Calu3 (cell line): ENCODE measurements at places on chromosomes 3 and 15.

DNA sequence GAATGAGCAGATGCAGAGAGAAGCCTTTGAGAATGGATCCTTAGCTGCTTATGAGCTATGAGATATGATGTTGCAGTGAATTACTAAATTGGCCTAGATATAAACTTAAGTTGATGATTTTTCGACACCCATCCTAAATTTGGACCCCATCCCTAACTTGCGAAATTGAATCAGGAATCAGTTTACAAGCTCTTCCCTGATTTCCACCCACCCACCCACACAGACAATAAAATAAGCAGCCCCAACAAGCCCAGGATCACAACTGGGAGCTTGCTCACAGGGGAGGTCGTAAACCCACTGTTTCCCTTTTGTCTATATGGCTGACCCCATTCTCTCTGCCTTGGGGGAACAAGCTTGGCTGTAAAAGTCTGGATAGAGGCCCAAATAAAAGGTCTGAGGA is 57.3 kb downstream of the GREM1 start:
- no peak for DNase-seq
- no peak overlapping the region for H3K4me3 ChIP-seq
- H3K27me3 ChIP-seq = no peaks in the 10 kb centered on the region
- H3K4me1 ChIP-seq = no peaks in the 10 kb centered on the region

- H3K4me1 ChIP-seq = no peaks in the 10 kb centered on the region
- no peak for DNase-seq
- H3K27me3 ChIP-seq = no peaks in the 10 kb centered on the region
Observed at GRCh38 chr3:43162230-43163084, 56.6 kb upstream of the POMGNT2 start.

DNA sequence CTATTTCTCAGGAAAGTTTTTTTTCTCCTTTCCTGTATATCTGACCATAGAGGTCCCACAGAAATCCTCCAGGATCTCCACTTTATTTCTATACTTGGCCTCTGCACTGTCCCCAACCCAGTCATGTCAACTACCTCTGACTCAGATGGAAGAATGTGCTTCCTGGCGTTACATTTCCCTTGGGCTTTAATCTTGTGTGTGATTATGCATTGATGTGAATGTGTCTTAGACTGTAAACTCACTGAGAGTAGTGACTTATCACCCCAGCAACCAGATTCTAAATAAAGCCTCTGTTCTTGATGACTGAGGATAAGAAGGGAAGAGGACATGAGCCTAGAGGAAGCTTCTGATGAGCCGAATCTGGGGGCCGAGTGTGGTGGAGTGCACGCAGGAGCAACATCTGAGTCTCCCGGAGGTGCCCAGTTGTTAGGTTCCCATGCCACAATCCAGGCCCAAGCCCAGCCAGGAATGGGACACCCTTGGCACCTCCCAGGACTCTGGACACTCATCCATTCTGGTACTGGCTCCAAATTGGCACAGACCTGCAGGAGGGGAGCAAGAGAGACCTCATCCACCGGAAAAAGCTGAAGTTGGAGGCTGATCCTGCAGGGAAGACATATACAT is 32.1 kb upstream of the HEG1 start:
- H3K27me3 ChIP-seq = no peaks in the 10 kb centered on the region
- no peaks in the 10 kb centered on the region for H3K4me1 ChIP-seq
- no peak for DNase-seq
- H3K4me3 ChIP-seq = no peak overlapping the region
- no peak overlapping the region for H3K27ac ChIP-seq

DNA sequence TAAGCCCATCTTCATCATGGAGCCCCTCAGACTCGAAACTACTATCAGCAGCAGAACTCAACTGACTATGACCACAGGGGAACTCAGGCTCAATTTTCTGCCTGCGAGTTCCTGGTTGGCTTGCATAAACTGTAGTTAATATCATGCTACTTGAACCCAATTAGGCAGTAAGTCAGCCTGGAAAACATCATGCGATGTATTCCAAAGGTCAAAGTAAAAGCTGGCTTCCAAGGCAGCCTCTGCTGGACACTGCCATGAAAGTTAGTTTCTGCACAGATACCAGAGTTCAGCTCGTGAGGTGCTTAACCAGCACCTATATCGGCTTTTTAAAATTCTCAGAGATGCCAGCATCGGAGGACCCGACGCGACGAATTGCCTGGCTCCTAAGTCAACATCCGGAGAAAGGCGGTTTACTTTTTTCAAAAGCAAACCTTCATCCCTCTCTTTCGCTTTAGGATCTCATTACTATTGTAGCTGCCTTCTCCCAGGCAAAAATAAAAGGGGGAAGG is 3.8 kb downstream of the ANP32A start:
- H3K4me3 ChIP-seq = peak overlapping the region; percentile 96
- peaks cover 45% of the 10 kb centered on the region for H3K4me1 ChIP-seq
- H3K27ac ChIP-seq = peak overlapping the region; percentile 97

- no peak overlapping the region for H3K4me3 ChIP-seq
- no peaks in the 10 kb centered on the region for H3K27me3 ChIP-seq
- H3K27ac ChIP-seq = no peak overlapping the region
- no peak for DNase-seq
- H3K4me1 ChIP-seq = peaks cover 41% of the 10 kb centered on the region
- H3K36me3 ChIP-seq = peaks cover 44% of the 10 kb centered on the region
Observed at GRCh38 chr15:66729331-66729951, 27.4 kb downstream of the SMAD6 start.

GRCh38 chr3:15805756-15806266 is 8.0 kb upstream of the ANKRD28 start:
- H3K27me3 ChIP-seq = no peaks in the 10 kb centered on the region
- no peak overlapping the region for H3K4me3 ChIP-seq
- H3K4me1 ChIP-seq = peaks cover 47% of the 10 kb centered on the region
- H3K27ac ChIP-seq = no peak overlapping the region
- no peak for DNase-seq
